Brain microvascular endothelial cell (primary cell): ENCODE measurements at places on chromosomes 12 and 14.
A peak's percentile ranks its signal among the peaks of the same experiment; 100 is the strongest.

- DNase-seq = peak; percentile 16
Observed at GRCh38 chr12:95859344-95859816, 628 bp downstream of the SNRPF start.

DNA sequence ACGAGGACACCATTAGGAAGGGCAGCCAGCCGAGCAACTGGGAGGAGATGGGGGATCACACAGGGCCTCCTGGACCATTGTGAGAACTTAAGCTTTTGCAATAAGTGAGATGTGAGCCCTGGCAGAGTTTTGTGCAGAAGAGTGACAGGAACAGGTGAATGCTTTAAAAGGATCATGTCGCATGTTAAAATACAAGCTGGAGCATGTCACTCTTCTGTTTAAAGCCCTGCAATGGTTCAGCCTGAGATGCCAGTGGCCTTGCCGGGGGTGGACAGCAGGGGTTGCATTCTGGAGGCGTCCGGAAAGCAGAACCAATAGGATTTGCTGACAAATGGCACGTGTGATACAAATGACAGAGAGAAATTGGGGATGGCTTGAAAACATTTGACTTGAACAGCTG, 137.5 kb upstream of the RFLNA start:
- no peak for DNase-seq

GRCh38 chr12:56769868-56770267, 6.7 kb downstream of the HSD17B6 start:
- DNase-seq = no peak

GRCh38 chr14:99041820-99042174, 230.2 kb downstream of the BCL11B start:
- no peak for DNase-seq

DNA sequence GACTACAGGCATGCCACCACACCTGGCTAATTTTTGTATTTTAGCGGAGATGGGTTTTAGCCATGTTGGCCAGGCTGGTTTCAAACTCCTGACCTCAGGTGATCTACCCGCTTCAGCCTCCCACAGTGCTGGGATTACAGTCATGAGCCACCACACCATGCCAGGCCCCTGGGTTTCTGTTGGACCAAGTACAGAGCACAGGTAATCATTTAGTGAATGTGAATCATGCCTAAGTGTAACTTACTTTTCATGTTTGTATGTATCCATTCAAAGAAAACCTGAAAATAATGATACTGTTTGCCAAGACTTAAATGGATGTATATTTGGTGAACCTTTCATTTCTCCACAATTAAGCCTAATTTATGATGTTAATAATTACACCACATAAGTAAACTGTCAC, 65.9 kb downstream of the FGD6 start:
- DNase-seq = no peak

GRCh38 chr14:89674936-89675335, 257.9 kb upstream of the FOXN3 start:
- DNase-seq = no peak

DNA sequence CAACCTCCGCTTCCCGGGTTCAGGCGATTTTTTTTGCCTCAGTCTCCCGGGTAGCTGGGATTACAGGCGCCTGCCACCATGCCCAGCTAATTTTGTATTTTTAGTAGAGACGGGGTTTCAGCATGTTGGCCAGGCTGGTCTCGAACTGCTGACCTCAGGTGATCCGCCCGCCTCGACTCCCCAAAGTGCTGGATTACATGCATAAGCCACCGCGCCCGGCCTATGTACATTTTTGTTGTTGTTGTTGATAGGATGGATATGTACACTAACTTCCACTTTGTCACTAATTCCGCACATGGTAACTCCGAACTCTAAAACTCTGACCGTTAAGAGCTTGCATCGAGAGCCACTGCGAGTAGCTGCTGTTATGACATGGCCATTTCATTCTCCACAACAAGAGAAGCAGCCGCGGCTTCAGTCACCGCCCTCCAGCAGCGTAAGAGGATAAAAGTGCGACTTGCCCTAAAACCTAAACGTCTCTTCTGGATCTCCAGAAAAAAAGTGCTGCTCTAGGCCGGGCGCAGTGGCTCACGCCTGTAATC, 742 bp upstream of the MARS1 start:
- no peak for DNase-seq

- DNase-seq = no peak
Observed at GRCh38 chr12:112304436-112304835, 77.8 kb downstream of the HECTD4 start.

DNA sequence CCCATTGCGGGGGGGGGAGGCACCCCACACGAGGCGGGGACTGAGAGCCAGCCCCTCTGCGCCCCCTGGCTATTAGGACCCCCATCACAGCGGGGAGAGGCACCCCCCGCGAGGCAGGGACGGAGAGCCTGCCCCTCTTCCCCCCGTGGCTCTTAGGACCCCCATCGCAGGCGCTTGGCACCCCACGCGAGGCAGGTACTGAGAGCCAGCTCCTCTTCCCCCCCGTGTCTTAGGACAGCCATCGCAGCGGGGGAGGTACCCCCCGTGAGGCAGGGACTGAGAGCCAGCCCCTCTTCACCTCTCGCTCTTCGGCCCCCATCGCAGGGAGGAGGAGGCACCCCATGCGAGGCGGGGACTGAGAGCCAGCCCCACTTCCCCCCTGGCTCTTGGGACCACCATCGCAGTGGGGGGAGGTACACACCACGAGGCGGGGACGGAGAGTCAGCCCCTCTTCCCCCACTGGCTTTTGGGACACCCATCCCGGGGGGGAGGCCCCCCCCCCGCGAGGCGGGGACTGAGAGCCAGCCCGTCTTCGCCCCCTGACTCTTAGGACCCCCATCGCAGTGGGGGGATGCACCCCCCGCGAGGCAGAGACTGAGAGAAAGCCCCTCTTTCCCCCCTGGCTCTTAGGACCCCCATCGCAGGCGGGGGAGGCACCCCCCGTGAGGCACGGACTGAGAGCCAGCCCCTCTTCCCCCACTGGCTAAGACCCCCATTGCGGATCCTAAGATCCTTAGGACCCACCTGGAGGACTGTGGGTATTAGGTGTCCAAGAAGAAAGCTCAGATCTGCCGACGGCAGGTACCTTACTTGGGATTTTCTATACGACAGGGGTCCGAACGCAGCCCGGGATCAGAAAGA, 198.6 kb upstream of the PZP start:
- no peak for DNase-seq

GRCh38 chr12:64767495-64767894, 8.3 kb upstream of the GNS start:
- no peak for DNase-seq

DNA sequence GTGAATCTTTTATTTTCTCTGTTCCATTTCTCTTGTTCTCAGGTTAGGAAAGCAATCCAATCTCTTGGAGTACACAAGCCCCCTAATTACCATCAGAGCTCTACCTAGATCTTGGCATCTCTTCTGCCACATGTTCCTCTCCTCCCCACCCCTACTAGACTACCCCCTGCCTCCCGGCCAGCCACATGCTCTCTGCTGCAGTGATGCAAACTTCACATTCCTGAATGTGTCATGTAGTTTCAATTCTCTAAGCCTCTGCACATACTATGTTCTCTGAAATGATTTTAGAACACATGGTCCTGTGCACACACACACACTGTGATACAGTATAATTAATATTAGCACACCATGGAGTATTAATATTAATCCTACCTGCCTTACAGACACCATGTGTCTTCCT, 104.6 kb downstream of the EFCAB11 start:
- DNase-seq = peak; percentile 47

DNA sequence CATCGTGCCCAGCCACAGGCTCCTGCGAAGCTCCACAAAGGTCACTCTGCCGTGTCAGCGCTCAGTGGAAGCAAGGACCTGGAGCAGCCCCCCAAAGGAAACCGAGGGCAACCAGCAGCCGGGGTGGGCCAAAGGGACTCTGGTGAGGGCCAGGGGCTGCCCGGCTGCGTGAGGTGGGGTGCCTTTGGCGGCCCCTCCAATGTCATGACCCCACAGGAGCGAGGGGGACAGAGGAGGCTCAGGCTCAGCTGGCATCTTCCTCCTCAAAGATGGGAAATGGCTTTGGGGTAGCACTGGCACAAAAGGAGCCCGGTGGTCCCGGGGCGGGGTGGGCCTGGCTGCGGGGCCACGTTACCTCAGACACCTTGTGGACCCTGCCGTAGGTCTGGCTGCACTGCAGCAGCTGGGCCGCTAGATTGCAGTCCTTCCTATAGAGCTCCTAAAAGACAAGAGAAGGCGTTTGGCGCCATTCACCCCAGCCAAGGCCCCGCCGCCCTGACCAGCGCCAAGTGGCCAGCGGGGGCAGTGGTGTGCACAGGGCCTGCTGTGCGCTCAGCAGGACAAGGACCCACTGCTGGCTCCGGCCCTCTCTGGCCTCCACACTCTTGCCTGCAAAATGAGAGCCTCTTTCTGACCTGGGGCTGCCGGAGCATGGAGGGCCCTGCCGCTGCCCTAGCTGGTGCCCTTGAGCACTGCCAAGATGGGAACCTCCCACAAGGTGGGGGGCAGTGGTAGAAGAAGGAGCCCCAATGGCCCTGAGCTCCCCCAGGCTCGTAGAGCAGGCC, 46.9 kb downstream of the BEGAIN start:
- no peak for DNase-seq

- no peak for DNase-seq
Observed at GRCh38 chr14:81826081-81826480, 292.4 kb upstream of the SEL1L start.

DNA sequence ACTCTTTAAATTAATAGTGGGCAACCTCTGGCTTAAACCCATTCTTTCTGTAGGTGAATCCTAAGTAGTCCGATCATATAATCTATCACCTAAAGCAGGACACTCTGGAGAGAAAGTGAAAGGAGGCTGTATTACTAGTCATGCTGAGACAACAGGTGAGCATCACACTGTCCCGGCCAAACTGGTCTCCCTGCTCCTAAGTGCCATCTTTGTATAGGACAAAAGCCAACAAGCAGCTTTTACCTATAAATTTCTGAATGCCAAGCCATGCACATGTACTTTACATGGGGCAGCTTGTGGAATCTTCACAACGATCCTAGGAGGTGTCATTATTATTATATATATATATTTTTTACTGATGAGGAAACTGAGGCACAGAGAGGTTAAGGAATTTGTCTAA, 18.0 kb downstream of the PLEKHH1 start:
- DNase-seq = no peak

GRCh38 chr12:87921621-87922020, 107.6 kb downstream of the C12orf50 start:
- DNase-seq = no peak

GRCh38 chr12:94620621-94621020, 29.7 kb downstream of the TMCC3 start:
- no peak for DNase-seq

- DNase-seq = peak; percentile 43
Observed at GRCh38 chr12:15662303-15662980, 126.7 kb downstream of the EPS8 start.

GRCh38 chr12:128190614-128191013, 76.4 kb upstream of the TMEM132C start:
- DNase-seq = no peak

GRCh38 chr12:12191008-12191407, 75.8 kb downstream of the LRP6 start:
- DNase-seq = no peak
